ENCODE measurements at places on chromosomes 7 and 10.

- no peak for DNase-seq
Observed at GRCh38 chr7:76346778-76347177, 12.0 kb downstream of the YWHAG start.

- DNase-seq: no peak
Observed at GRCh38 chr7:151246851-151247580, 1.5 kb downstream of the SMARCD3 start.

DNA sequence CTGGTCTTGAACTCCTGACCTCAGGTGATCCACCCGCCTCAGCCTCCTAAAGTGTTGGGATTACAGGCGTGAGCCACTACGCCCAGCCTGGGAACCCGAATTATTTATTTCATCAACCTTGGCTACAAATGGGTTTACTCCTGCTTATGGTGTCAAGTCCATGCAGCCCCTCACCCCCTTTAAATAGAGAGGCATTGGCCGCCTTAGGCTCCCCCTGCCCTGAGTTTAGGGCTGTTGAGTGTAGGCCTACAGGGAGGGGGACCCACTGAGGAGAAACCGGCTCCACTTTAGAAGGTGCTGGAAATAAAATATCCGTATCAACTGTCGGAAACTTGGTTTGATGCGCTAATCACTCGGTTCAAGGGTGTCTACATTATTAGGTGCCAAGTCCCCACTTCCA, 8.7 kb upstream of the SP8 start:
- no peak for DNase-seq

GRCh38 chr10:124044143-124044862, 49.1 kb downstream of the CHST15 start:
- DNase-seq: no peak

- DNase-seq: peak; percentile 4
Observed at GRCh38 chr10:63314020-63314419, 151.8 kb downstream of the JMJD1C start.

DNA sequence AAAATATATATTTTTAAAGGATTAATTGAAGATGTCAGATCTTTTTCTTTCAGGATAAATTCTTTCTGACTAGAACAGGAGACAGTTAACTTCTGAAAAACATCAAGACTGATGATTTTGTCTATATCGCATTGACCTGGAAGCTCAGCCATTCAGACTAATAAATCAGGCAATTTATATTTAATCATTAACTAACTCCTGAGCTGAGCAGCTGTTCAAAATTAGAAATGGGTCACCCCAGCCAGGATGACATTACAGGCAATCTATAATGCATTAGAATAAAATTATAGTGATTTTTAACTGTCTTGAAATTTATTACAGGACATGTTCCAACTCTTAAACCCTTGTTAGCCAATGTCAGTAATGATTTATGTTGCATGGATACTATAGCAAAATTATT, 139.9 kb downstream of the CDCA7L start:
- DNase-seq: no peak

GRCh38 chr10:12218991-12219390, 23.0 kb downstream of the CDC123 start:
- no peak for DNase-seq

DNA sequence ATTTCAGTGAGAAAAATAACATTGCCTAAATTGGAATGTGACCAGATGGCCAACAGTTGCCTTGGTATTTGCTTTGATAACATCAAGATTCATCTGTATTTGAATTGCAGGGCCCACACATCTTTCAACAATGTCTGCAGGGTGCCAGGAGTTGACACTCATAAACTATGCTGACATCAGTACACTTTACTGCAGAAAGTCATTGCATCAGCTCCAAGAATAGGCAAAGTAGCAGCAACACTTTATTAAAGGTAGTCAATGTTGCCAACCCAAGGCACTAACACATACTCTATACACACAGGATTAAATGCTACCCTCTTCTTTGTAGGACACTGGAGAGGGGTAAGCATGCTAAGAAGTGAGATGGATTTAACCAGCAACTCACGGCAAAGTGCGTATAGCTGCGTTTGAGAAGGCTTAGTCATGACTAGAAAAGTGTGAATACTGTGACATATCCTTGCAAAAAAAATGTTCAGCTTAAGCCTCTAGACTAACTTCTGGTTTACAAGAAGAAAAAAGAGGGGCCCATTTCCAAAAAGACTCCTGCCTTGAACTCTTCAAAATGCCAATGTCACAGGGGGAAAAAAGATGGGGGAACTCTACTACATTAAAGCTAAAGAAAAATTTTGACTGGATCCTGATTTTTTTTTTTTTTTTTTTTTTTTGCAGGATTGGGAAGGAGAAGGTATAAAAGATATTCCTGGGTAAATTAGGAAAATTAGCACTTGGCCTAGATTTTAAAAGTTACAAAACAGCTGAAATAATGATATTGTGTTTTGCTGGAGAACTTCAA, 2.2 kb downstream of the BBIP1 start:
- DNase-seq: no peak

GRCh38 chr10:97731346-97732051, 5.4 kb upstream of the ZFYVE27 start:
- DNase-seq: no peak

DNA sequence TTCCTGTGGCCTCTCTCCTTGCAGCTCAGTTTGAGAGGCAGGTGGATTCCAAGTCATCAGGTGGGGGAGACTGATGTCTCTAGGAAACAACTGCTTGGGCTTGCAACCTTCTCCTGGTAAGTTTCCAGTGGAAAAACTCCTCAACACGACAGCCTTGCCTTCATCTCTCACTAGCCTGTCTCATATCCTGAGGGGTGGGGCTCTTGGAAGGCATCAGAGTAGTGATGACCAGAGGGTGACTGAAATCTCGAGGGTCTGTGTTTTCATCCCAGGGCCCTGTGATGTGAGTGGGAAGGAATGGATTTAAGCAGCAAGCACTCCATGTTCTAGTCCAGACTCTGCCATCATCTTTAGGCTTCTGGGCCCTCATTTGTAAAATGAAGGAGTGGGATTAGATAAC, 107.0 kb downstream of the NRP1 start:
- DNase-seq: no peak

DNA sequence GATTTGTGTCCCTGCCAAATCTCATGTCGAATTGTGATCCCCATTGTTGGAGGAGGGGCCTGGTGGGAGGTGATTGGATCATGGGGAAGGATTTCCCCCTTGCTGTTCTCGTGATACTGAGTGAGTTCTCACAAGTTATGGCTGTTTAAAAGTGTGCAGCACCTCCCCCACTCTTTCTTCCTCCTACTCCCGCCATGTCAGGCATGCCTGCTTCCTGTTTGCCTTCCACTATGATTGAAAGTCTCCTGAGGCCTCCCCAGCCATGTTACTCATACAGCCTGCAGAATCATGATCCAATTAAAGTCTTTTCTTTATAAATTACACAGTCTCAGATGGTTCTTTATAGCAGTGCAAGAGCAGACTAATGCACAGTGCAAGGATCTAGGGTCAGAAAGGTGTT, 75.4 kb downstream of the CALD1 start:
- no peak for DNase-seq

DNA sequence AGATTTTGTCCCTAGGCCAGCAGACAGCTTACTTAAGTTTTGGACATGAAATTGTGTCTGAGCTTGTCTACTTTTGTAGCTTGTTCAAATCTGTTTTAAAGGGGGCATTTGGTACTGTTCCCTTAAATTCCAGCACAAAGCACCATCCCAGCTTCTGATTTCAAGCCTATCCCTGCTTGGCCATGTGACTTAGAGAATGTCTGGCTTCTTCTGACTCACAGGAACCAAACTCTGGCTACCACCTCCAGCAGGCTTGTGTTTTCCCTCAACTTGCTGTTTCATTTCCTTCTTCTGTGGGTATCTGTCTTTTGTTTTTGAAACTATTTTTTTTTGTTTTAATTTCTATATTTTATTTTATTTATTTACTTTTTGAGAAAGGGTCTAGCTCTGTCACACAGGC, 97.9 kb upstream of the FZD8 start:
- no peak for DNase-seq

- no peak for DNase-seq
Observed at GRCh38 chr10:124256151-124256550, 162.6 kb downstream of the OAT start.

GRCh38 chr10:74394416-74394969, 243.5 kb downstream of the ADK start:
- DNase-seq: no peak

- DNase-seq: no peak
Observed at GRCh38 chr10:14186245-14186644, 144.5 kb downstream of the FRMD4A start.

- DNase-seq: no peak
Observed at GRCh38 chr10:49175587-49176309, 12.4 kb downstream of the TMEM273 start.

GRCh38 chr10:71534568-71535194, 138.0 kb downstream of the CDH23 start:
- no peak for DNase-seq

DNA sequence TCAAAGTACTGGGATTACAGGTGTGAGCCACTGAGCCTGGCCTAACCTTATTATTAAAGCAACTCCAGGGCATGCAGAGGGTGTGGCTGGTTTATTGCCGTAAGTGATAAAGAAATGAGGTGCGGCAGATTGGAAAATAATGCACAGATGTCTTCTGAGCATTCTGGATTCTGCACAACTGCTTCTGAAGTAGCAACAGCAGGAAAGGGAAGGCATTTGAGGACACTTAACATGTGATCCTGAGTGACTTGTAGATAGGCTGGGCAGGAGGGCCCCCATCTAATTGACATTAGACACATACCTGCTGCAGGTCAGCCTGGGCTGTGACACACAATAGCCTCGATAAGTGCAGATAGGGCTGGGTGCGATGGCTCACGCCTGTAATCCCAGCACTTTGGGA, 5.6 kb downstream of the RHBDD2 start:
- no peak for DNase-seq

GRCh38 chr7:73438547-73439409, 5.2 kb downstream of the FZD9 start:
- DNase-seq: no peak

GRCh38 chr7:39184391-39184790, 206.7 kb downstream of the POU6F2 start:
- no peak for DNase-seq

DNA sequence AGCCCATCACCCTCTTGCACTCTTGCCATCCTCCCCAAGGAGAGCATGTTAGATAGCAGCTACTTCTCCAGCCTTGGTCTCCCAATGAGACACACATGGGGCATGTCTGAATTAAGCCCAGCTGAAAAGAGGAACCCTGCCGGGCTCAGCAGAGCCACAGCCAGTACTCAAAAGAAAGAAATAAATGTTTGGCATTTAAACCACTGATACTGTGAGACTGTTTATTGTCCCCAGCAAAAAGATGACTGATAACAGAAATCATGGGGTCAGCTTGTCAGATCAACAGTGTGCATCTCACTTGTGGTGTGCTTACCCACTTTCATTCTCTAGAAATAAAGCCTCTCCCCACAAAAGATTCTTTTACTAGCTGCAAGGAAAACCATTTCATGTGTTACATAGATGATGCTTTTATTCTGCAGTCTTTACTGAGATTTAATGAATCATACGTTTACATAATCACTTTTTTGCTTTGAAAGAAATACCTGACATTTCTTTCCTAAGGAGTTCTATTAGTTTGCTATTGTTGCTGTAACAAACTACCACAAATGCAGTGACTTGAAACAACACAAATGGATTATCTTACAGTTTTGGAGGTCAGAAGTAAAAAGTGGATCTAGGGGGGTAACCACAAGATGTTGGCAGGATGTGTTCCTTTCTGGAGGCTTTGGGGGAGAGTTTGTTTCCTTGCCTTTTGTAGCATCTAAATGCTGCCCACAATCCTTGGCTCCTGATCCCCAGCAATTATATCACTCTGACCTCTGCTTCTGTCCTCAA, 20.9 kb downstream of the ANKRD7 start:
- DNase-seq: peak; percentile 24

DNA sequence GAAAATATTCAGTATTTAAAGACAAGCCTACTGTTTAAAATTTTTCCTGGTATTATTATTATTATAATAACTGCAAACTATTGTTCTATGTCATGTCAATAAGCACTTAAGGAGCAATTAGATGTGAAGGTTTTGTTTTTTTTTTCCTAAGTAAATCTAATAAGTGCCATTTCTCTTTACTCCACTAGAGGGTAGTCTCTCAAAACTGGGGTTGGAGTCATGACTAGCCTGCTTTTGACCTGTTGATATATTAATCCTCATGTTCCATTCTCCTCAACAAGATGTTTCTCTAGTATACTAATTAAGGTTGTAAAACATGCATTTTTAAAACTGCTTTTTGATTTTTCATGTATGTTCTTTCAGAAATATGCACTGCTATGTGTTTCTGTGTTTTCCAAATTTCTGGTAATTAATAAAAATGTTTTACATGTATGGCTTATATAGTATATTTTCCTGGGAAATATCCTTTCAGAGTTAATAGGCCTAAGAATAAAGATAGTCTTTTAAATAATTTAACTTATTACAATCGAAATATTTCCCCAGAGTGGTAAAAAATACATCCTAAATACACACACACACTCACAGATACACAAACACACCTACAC, 1.0 kb upstream of the LRRN3 start:
- DNase-seq: no peak

GRCh38 chr7:46784732-46785131, 797.2 kb downstream of the TNS3 start:
- no peak for DNase-seq

DNA sequence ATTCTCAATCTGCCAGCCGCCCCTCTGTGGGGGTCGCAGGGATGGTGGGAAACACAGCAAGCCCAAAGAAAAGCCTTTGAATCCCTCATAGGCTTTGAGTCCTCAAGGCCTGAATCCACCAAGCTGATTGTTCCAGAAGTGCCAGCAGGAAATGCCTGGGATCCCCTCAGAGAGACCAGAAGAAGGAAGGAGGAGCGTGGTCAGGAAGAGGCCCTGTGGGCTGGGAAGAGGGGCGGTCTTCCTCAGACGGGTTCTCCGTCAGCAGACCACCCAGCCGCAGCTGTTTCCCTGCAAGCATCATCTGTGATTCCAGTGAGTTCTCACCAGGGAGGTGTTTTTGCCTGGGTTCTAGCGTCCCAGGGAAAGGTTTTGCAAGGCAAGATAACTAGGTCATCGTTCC, 190.0 kb upstream of the KLF6 start:
- no peak for DNase-seq

- DNase-seq: no peak
Observed at GRCh38 chr10:33391611-33392465, 57.4 kb upstream of the NRP1 start.

DNA sequence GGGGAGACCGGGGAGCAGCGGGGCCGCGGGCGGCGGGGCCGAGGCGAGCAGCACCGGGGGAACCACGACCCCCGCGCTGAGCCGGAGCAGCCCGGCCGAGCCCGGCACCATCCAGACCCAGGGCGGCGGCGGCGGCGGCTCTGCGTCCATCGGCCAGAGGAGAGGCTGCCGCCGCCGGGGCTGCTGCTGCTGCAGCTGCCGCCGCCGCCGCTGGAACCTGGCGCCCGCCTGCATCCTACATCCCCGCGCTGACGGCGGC, 190 bp downstream of the TCERG1L start:
- DNase-seq: no peak

DNA sequence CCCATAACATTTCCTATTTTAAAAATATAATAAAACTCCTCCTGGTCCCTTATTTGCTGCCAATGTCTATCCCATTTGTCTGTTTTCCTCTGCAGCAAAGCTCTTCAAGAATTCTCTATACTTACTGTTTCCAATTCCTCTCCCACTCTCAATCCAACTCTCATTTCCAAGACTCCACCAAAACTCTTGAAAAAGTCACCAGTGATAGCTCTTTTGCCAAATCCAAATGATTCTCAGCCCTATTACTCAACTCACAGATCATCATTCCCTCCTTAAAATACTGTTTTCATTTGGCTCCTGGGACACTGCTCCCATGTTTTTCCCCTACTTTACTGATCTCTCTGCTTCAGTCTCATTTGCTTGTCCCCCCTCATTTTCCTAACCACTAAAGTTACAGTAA, 139.4 kb downstream of the HIBADH start:
- no peak for DNase-seq

- DNase-seq: no peak
Observed at GRCh38 chr10:21487416-21488180, 37.9 kb downstream of the SKIDA1 start.

All from smooth muscle cell of the brain vasculature (primary cell).